ENCODE measurements at places on chromosomes 3 and 15. TPM values are rescaled to one million over a fixed set of nuclear protein-coding genes. Genes with fewer than 3 reads are reported as not detected.

DNA sequence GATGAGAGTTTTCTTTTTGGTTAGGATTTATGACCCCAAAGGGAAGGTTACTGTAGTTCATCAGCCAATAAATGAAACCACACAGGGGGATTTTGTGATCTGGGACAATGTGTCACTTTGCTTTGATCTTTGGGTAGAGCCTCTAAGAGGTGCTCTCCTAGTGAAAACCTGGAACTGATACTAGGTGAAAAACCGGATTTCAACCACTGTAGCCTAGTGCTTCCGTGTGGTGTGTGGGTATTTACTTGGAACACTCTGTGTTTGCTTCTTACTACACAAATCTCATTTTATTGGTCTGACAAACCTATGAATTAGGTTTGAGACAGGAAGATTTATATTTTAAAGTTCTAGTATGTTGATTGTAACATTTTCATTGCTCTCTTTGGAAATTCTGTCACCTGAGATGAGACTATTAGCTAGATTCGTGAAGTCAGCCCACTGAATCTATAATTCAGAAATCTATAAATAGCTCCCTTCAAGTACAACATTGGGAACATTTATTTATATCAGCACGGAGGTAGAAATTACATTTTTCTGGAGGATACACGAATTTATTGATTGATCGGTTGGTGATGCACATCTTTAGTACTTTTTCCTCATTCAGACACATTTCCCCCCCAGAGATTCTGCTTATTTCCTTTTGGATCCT is 119.8 kb downstream of the AKAP13 start:
- no peak overlapping the region for H3K4me3 ChIP-seq
- peaks cover 81% of the 10 kb centered on the region for H3K4me1 ChIP-seq
- H3K36me3 ChIP-seq: peaks cover 2% of the 10 kb centered on the region
- DNase-seq: no peak
- H3K27ac ChIP-seq: peak overlapping the region; percentile 93

GRCh38 chr15:93823971-93824913 is 407.1 kb upstream of the MCTP2 start:
- no peak overlapping the region for H3K4me3 ChIP-seq
- H3K27ac ChIP-seq: no peak overlapping the region
- no peaks in the 10 kb centered on the region for H3K4me1 ChIP-seq
- no peak for DNase-seq

DNA sequence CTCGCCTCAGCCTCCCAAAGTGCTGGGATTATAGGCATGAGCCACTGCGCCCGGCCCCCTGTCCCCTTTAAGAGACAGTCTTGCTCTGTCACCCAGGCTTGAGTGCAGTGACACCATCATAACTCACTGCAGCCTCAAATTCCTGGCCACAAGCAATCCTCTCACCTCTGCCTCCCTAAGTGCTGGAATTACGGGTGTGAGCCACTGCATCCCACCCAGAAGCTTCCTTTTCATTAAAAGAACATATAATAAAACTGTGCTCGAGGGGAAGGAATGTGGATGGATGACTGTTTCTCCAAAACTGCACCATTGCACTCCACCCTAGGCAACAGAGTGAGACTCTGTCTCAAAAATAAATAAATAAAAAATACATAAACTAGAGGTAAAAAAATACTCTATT is 70.1 kb downstream of the NCEH1 start:
- no peaks in the 10 kb centered on the region for H3K4me1 ChIP-seq
- H3K27ac ChIP-seq: no peak overlapping the region
- H3K27me3 ChIP-seq: no peaks in the 10 kb centered on the region
- no peak overlapping the region for H3K4me3 ChIP-seq
- peaks cover 5% of the 10 kb centered on the region for H3K36me3 ChIP-seq
- no peak for DNase-seq

The LIPC gene
- total RNA-seq: 1.0 TPM

GRCh38 chr3:173266441-173266840 is 125.4 kb upstream of the SPATA16 start:
- no peak overlapping the region for H3K4me3 ChIP-seq
- no peak overlapping the region for H3K27ac ChIP-seq
- DNase-seq: no peak
- no peaks in the 10 kb centered on the region for H3K36me3 ChIP-seq
- peaks cover 4% of the 10 kb centered on the region for H3K27me3 ChIP-seq
- H3K4me1 ChIP-seq: no peaks in the 10 kb centered on the region

GRCh38 chr3:52121813-52122212 is 32.4 kb downstream of the POC1A start:
- DNase-seq: no peak
- peaks cover 2% of the 10 kb centered on the region for H3K4me1 ChIP-seq
- no peak overlapping the region for H3K4me3 ChIP-seq
- no peaks in the 10 kb centered on the region for H3K36me3 ChIP-seq

The SH3GL3 gene
- total RNA-seq: not detected

DNA sequence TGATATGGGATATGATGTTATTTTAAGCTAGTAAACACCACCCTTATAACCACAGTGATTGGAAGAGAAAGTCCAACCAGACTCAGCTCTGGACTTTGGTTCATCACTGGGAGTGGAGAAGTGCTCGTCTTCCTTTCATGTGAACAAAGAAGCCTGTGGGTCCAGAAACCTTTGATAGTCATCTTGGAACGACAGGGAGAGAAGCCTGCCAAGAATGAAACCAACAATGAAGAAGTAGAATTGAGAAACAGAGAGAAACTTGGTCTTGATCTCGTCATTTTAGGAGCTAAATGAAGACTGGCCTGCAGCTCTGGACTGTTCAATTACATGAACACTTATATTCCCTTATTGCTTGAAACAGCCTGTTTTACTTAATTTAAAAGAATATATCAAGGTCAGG is 13.1 kb upstream of the SLC35G2 start:
- no peaks in the 10 kb centered on the region for H3K36me3 ChIP-seq
- H3K27me3 ChIP-seq: no peaks in the 10 kb centered on the region
- no peak overlapping the region for H3K4me3 ChIP-seq
- no peak for DNase-seq

- no peak overlapping the region for H3K4me3 ChIP-seq
- peaks cover 2% of the 10 kb centered on the region for H3K4me1 ChIP-seq
- no peaks in the 10 kb centered on the region for H3K36me3 ChIP-seq
These were observed 8.8 kb upstream of the CMC1 start for GRCh38 chr3:28232659-28233058.

The SPINK8 gene
- not detected for total RNA-seq

- no peak for DNase-seq
- H3K4me3 ChIP-seq: peak overlapping the region; percentile 64
- H3K4me1 ChIP-seq: peaks cover 4% of the 10 kb centered on the region
- peaks cover 3% of the 10 kb centered on the region for H3K36me3 ChIP-seq
- no peak overlapping the region for H3K27ac ChIP-seq
These were observed 35.9 kb downstream of the CCK start for GRCh38 chr3:42229942-42230688.
